H9 (cell line): ENCODE measurements at places on chromosomes 12 and 14. TPM values are rescaled to one million over a fixed set of nuclear protein-coding genes. Genes with fewer than 3 reads are reported as not detected.

DNA sequence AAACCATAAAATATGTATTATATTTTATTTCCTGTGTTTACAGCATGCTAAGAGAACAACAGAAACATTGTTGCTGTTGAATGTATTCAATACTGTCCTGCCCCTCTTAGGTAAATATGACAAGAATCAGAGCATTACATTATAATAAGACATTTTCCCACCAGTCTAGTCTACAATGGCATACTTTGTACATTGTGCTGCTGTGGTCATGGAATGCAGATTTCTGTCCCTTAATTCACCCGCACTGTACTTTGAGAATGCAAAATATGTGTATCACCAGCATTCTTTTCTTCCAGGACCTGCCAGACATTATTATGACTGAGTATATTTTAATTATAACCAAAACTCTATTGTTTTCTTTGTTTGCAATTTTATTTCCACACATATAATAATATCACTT is 16.5 kb upstream of the OR10AD1 start:
- no peak for DNase-seq

- DNase-seq, result no peak
These were observed 6.0 kb downstream of the HEATR5A start for GRCh38 chr14:31414190-31414833.

GRCh38 chr12:5466521-5466960 is 34.6 kb downstream of the NTF3 start:
- no peak for DNase-seq

DNA sequence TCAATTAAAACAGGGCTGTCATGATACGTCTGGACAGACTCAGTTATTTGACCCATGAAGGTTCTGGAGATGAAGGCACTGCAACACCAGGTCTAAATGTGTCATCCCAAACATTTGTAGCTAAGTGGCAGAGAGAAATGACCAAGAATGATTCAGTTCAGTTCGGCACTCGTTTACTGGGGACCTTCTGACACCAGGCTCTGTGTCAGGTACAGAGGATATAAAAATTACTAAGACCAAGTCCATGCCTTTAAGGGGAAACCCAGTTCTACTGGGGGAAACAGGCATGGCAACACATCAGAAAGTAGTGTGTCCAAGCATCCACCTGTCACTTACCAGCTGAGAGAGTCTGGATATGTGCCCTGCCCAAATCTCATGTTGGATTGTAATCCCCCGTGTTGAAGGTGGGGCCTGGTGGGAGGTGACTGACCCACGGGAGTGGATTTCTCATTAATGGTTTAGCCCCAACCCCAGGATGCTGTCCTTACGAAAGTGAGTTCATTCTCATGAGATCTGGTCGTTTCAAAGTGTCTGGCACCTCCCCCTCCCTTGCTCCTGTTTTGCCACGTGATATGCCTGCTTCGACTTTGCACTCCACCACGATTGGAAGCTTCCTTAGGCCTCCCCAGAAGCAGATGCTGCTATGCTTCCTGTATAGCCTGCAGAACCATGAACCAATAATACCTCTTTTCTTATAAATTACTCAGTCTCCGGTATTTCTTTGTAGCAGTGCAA is 41.9 kb upstream of the BCL2L14 start:
- DNase-seq, result no peak

- DNase-seq, result no peak
These were observed 30.9 kb downstream of the ERGIC2 start for GRCh38 chr12:29350080-29350479.

GRCh38 chr14:104322531-104323366 is 184.4 kb downstream of the KIF26A start:
- peak; percentile 26 for DNase-seq

DNA sequence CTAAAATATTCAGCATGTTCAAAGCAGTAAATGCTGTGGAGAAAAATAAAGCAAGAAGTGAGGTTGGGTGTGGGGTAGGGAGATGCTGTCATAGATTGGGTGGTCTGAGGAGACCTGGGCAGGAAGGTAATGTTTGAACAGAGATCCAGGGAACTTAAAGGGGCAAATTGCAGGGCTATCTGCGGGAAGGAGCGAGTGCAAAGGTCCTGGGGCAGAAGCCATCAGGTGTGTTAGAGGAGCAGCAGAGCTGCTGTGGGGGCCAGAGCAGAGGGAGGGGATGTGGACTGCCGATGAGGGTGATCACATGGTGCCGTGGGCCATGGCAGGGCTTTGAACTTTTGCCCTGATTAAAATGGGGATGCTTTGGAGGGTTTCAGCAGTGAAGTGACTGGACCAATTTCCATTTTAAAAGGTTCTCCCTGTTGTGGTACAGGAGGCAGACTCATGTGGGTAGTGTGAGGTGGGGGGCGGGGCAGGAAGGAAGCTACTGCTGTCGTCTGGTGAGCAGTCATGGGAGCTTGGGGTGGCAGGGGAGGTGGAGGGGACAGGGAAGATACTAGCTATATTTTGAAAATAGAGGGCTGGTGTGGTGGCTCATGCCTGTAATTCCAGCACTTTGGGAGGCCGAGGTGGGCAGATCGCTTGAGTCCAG is 145.0 kb downstream of the AACS start:
- no peak for DNase-seq

DNA sequence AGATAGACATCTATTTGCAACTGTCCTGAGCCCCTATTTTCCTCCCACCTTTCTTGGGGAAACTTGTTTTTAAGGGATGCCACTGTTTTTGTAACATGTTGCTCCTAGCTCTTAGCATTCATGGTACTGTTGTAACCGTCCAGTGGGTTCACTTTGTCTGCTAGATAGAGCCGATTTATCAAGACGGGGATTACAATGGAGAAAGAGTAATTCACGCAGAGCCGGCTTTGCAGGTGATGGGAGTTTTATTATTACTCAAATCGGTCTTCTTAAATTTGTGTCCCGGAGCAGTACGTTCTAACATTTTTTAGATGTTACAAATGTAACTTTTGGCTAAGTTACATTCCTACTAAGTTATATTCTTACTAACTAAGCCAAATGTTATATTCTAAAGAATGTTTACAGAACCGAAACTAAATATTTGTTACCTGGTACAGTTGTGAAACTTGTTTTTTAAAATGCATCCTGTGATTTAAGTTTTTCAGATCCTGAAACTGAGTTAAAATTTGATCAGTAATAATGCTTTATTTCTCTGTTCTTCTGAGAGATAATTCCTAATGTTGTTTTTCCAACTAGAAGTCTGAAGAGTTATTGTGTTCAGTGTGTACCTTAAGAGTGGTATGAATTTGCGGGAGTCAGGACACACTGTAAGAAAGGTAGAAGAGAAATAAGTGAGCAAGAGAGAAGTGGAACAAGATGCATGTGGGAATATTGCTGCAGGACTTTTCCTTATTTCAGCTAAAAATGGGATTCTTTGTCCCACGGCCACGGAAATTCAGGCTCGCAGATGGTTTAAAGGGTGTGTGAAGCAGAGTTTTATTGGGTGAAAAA is 20.6 kb upstream of the CLEC2D start:
- no peak for DNase-seq

GRCh38 chr12:110516995-110517394 is 14.9 kb downstream of the RAD9B start:
- DNase-seq, result no peak

The KLRB1 gene
- 0.15 TPM in 1 of 2 replicates, not detected in the other for total RNA-seq

The MYRFL gene
- total RNA-seq, result 0.57 and 0.64 TPM in 2 replicates
